ENCODE measurements at places on chromosomes 12 and 14.

DNA sequence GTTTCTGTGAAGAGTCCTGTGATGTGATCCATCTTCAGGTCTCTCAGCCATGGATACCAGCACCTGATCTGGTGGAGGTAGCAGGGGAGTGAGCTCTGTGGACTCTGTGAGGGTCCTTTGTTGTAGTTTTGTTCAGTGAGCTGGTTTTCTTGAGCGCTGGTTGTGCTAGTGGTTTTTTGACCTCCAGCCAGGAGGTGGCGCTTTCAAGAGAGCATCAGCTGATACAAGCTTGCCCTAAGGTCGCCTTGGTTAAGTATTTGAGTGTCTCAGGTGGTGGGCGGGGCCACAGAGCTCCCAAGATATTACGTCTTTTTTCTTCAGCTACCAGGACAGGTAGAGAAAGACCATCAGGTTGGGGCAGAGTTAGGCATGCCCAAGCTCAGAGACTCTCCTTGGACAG is 139.7 kb downstream of the TTLL5 start:
- DNase-seq, result no peak

GRCh38 chr14:97268097-97268496 is 470.9 kb downstream of the VRK1 start:
- no peak for DNase-seq

GRCh38 chr14:50353126-50353525 is 41.0 kb downstream of the DMAC2L start:
- no peak for DNase-seq

GRCh38 chr12:98456041-98456440 is 59.3 kb upstream of the TMPO start:
- DNase-seq, result no peak

DNA sequence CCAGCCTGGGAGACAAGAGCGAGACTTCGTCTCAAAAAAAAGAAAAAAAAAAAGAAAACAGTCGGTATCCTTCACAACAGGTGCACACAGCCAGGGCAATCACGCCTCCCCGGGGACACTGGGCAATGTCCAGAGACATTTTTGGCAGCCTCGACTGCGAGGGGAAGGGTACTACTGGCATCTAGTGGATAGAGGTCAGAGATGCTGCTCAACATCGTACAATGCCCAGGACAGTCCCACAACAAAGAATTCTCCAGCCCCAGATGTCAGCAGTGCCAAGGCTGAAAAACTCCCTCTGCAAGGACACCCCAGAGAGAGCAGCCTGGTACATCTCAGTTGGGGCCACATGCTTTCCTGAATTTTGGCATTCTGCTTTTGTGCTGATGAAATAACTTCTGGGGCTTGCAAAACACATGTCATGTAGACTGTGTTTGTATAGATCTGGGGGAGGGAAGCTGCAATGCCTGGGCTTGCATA is 21.5 kb downstream of the ALDH2 start:
- no peak for DNase-seq

- DNase-seq, result no peak
Measured at GRCh38 chr14:70359076-70359424, 433 bp downstream of the COX16 start.

DNA sequence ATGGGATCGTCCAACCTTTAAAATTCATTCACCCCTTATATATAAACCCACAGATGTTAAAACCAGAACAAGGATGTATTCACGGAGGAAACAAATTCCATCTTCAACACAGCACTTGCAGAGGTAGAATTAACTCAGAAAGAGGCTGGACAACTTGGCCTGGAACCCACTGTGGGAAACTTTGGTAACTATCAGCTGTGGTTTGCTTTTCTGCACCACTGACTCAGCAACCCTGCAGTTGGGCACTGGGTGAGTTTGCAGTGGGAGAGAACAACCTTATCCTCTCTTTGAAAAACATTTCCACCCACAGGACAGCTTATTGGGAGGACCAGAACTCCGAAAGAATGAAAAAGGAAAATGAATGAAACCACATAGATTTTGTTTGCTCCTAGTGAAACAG is 66.3 kb downstream of the ZNF664 start:
- no peak for DNase-seq

GRCh38 chr12:80498059-80498728 is 54.2 kb downstream of the PTPRQ start:
- no peak for DNase-seq

GRCh38 chr14:33932576-33933345 is 18.1 kb downstream of the EGLN3 start:
- no peak for DNase-seq

DNA sequence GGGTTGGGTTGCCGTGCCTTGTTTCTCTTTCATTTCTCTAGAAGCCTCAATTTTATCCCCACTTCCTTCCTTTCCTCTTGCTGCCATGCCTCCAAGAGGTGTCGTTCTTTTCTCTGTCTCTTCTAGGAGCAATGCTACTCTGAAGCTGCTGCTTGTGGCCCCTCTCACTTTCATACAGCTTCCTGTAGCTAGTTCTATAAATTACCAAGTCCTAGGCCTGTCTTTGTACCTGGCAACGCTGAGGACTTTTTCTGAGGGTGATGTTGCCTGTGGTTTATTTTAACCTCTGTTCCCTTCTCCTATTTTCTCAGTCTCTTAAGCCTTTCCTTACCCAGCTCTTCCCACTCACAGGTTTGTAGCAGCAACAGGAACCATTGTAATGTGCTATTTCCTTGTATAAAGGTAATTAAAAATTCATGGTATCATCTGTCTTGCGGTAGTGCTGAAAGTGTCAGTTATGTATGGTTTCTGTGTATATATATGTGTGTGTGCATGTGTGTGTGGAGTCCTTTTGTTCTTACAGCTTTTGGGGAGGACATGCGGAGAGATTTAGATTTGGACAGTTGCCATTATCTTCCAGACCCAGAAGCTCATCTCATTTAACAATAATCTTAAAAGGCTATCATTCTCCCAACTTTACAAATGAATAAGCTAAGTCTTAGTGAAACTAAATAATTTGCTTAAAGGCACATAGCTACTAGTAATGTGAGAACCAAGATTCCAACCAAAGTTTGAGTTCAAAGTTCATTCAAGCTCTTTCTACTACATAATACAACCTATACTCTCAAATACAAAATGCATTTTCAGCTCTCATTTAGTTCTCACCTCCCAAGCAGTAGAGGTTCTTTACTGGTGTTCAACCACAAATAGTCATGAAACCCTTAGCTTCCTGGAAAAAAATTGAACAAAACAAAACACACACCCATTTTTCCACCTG is 43.8 kb downstream of the DDHD1 start:
- DNase-seq, result no peak

DNA sequence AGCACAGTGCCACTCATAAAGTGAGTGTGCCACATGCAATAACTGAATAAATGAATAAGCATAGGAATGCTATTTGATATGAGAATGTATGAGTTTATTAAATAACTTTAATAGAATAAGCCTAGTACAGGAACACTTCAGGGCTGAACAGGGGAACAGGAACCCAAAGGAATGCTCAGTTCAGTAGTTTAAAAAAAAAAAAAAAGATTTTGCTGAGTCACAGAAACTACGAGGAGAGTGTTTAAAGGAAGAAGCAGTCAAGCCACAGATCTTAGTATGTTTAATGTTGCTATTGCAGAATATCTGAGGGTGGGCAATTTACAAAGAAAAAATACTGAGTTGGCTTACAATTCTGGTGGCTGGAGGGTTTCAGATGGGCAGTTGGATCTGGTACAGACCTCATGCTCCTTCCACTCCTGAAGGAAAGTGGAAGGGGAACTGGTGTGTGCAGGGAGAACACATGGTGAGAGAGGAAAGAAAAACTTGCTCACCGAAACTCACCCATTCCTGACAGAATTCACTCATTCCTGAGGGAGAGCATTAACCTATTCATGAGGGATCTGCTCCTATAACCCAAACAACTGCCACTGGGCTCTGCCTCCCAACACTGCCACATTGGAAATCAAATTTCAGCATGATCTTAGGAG is 880.3 kb upstream of the MGAT4C start:
- no peak for DNase-seq

- DNase-seq, result peak; percentile 87
Measured at GRCh38 chr12:22821985-22822384, 197.0 kb downstream of the ETNK1 start.

DNA sequence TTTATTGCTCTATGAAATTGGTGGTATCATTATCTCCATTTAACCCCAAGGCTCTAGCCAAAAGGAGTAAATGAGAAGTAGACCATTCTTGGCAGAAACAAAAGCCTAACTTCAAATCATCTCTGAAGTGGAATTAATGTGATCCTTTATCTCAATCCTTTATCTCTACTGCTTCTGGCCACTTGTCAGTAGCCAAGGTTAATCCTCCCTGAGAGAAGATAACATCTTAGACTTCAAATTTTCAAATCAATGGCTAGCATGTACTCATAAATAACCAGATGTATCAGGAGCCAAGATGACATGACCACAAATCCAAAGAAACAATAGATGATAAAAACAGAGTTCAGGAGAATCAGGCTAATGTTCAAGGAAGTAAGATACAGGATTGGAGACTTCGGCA is 123.1 kb upstream of the RASSF8 start:
- DNase-seq, result no peak

- DNase-seq, result no peak
Measured at GRCh38 chr14:77114609-77115008, 16.6 kb downstream of the CIPC start.

- DNase-seq, result no peak
Measured at GRCh38 chr14:26925876-26926584, 328.2 kb upstream of the NOVA1 start.

DNA sequence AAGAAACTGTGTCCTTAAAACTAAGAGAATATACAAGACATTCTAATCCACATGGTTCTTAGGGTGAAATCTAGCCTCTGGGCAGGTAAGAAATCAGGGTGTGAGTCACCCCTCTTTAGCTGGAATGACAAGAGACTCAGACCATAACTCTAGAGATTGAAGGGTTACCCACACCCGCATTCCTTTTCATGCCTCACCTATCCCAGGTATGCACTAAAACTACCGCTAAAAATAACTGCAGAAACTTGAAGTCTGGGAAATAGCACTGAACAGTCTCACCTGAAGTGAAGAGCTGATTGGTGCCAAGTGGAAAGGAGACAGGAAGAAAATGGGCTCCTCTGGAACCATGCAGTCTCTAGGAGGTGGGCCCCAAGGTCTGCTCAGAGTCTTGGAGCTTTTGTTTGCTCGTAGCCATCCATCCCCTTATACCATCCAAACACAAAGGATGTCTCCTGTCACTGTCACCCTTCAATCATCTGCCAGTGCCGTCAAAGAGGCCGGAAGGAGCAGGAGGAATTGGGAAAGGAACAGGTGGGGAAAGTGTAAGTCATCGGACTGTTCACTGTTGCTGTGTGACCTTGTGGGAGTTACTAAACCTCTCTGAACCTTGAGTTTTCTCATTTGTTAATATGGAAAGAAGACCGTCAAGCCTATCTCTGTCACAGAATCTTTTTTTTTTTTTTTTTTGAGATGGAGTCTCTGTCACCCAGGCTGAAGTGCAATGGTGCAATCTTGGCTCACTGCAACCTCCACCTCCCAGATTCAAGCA is 22.4 kb downstream of the DDX47 start:
- no peak for DNase-seq

- no peak for DNase-seq
Measured at GRCh38 chr12:32366714-32367113, 32.6 kb upstream of the FGD4 start.

- no peak for DNase-seq
Measured at GRCh38 chr12:123076604-123077297, 74.1 kb downstream of the PITPNM2 start.

GRCh38 chr12:115273456-115273855 is 589.5 kb upstream of the TBX3 start:
- no peak for DNase-seq

DNA sequence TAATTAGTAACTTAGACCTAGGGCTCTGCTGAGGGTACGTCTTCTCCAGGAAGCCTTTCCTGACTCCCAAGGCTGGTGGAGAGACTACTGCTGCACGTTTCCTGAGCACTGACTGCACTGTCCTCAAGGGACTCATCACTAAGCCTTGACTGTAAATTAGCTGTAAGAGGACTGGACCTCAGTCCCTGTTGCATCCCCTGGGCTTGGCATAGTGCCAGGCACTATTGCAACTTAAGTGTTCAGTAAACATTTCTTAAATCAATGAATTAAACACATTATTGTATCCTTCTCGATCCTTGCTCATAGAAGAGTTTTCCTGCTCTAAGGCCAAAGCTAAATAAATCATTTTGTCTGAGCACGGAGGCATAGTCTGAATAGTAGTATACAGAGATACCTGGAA is 31.9 kb upstream of the IFNG-AS1 start:
- no peak for DNase-seq

All from HS-27A (cell line).